ENCODE measurements at places on chromosomes 11 and 22.

- DNase-seq = peak; percentile 35
Observed at GRCh38 chr11:5600374-5600851, 4.0 kb downstream of the TRIM6 start.

DNA sequence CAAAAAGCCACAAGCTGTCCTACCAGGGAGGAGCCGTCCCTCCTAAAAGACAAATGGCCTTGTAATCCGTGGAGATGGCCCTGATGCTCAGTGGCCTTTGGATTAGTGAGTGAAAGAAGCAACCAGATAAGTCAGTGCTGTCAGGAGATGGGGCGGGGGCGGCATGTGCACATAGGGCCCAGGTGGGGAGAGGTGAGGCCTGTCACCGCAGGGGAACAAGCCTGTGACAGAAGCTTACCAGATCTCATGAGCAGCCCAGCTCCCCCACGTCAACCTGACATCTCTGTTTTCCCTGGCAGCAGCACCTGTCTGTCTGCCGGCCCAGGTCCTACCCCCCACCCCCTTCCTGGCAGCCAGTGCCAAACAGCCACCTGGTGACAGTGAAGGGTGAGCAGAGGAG, 162.6 kb downstream of the BUD13 start:
- no peak for DNase-seq

DNA sequence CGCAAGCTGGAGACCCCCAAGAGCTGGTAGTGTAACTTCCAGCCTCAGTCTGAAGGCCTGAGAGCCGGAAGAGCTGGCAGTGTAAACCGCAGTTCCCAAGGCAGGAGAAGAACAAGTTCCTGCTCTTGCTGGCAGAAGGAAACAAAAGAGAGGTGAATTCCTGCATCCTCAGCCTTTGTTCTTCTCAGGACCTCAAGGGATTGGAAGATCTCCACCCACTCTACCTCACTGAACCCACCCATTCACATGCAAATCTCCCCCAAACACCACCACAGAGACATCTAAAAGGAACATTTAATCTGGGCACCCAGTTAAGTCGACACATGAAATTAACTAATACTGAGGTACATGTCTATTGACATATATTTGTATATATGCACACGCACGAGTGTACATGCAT, 1310.3 kb downstream of the TBC1D22A start:
- DNase-seq = no peak

DNA sequence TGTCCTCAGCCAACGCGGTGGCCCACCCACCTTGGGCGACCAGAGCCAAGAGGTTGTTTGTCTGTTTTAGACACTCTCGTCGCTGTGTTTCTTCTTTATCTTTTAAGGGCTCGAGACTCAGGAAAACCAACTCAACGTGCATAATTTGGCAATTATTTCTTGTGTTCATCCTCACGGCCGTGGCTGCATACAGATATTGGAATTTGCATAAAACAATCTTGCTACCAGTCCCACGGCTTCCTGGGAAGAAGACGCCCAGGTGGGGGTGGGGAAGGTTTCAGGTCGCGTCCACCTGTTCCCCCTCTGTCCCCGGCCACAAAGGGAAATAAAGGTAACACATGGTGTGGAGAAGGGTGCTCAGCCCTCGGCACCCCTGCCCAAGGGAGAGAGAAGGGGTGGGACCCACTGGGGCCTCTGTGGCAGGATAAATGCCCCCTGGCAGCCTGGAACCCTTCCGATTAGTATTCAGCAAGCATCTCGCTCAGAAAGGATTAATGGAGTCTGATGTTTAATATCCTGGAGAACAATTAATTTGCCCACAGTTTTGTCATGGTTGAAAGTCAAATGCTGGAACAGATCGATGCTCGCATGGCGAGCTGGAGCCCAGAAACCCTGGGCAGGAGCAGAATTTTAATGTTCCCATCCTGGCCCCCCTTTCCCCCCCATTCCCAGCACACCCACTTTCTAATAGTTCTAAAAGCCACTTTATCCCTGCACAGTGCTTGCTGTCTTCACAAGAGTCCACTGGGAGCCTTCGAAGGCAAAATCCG, 359.7 kb downstream of the MN1 start:
- DNase-seq = no peak

GRCh38 chr11:43786016-43786415, 94.6 kb upstream of the ALKBH3 start:
- DNase-seq = no peak

GRCh38 chr11:86790195-86790725, 10.1 kb upstream of the PRSS23 start:
- no peak for DNase-seq

GRCh38 chr11:72609045-72609444, 65.2 kb downstream of the PDE2A start:
- DNase-seq = no peak

DNA sequence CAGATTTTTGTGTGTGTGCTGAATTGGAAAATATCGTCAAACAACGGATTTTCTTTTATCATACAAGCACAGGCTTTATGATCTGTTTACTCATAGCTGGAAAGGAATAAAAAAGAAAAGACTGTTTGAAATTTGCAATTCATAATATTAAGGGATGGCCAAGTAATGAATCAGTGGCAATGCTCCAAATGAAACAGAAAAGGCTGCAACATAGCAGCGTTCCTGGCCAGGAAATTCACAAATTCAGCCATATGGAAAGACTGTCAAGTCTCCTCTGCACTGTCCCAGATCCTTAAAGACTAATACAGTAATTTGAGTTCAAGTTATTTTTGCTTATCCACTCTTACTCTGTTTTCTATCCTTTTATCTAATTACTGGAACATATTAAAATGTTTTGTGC, 98.2 kb downstream of the MSANTD4 start:
- DNase-seq = no peak

DNA sequence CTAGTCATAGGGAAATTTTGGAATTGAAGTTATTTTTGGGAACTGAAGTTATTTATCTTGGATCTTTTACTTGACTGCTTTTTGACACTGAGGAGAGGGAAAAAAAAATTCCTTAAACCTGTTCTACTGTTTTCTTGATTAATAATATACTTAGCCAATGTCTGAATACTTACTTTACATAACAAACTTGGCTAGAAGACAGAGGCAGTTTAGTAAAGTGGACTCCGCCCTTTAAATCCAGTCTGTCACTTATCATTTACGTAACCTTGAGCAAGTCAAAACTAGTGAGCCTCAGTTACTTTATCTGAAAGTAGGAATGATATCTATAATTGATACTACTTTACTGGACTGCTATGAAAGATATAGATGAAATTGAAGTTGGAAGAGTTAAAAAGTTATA, 19.5 kb downstream of the CTSC start:
- no peak for DNase-seq

DNA sequence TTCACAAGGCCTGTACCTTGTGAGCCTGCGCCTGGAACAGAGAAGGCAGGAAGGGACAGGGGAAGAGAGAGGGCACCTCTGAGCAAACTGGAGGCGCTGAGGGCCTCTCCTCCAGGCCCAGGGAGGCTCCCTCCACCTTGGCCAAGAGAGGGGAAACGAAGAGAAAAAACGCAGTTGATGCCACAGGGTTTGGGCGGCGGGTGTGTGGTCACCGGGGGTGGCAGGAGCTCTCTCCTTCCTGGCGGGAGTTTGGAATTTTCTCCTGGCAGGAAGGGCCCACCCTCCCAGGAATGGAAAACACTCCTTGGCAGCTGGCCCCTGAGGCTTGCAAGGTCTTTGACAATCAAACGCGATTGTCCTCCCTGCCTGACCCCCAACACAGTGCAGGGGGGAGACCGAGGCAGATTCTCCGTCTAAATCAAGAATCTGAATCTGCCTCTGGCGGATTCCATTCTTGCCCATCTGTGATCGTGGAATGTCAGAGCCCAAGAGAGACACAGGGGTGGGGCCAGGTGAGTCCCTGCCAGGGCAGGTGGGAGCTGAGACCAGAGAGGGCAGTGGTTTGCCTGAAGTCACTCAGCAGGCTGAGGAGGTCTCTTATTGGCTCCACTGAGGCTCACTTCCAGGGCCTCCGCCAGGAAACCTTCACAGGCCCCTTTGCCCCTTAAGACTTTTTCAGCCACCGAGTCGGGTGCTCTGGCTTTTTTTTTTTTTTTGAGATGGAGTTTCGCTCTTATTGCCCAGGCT, 21.0 kb downstream of the RPL3 start:
- DNase-seq = no peak

DNA sequence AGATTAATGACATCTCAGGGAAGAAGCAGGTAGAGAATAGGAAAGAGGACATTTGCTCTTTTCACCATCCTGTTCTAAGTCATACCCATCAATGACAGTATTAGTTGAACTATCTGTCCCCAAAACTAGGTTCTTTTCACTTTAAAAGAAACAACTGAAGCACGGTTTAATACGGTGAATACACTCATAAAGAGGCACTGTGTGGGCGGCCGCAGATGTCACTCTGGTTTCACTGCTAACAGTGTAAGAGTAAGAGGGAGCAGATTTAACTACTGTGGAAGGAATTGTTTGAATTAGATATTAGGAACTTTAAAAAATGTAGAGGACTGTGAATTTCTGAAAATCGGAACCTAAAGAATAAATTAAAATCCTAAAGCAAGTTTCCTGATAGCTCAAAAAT, 49.5 kb downstream of the VSIG10L2 start:
- DNase-seq = no peak

DNA sequence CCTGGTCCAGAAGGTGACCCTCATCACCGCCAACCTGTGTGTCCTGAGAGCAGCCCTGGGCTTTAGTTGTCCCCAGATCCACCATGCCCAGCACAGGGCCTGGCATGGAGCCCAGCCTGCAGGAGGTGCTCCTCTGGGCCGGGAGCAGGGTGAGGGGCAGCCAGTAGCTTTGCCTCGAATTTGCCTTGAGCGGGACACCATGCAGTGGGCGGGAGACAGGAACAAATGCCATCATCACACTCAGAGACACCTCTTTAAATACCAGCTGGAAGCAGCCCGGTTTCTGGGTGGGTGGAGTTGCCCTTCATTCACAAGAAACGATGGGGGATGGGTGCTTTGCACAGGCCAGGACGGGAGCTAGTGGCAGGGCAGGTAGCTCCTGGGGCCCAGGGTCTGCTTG, 19.3 kb downstream of the FLRT1 start:
- DNase-seq = no peak

- DNase-seq = no peak
Observed at GRCh38 chr11:84794663-84795443, 832.3 kb downstream of the DLG2 start.

- no peak for DNase-seq
Observed at GRCh38 chr22:31451709-31452571, 37.7 kb downstream of the EIF4ENIF1 start.

- DNase-seq = peak; percentile 62
Observed at GRCh38 chr22:24434471-24435322, 7.3 kb downstream of the ADORA2A start.

DNA sequence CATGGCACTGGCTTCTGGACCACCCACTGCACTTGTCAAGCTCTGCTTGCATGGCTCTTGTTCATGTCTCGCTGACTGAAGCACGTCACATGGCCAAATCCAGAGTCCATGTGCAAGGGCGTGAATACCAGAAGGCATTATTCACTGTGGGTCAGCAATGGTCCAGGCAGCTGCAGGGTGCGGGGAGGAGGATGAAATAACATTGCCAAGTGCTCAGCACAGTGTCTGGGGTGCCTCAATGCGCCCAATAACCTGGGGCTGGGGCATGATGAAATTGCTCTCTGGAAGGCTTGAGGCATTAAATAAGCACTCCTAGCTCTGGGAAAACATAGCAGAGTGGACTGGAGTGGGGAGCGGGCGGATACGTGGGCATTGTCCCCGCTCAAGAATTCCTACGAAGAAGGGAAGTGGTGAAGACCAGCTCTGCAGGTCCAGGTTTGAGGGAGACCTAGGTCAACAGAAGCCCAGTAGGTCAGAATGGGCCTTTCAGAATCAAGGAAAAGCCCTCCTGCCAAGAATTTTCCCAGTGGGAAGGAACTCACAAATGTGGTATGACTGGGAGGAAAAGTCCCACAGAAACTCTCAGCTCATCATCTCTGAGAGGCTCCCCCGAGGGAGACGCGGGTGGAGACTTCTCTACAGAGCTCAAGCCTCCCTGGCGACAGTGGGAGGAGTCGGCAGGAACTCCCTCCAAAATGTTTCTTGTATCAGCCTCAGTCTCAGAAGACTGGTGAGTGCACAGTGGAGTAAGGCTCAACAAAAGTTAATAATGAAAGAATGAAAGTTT, 15.3 kb upstream of the ACCSL start:
- DNase-seq = no peak

- no peak for DNase-seq
Observed at GRCh38 chr22:20024225-20024624, 3.3 kb downstream of the TANGO2 start.

- DNase-seq = no peak
Observed at GRCh38 chr11:120863359-120863758, 160.5 kb upstream of the TBCEL start.

- no peak for DNase-seq
Observed at GRCh38 chr11:72637926-72638325, 36.3 kb downstream of the PDE2A start.

DNA sequence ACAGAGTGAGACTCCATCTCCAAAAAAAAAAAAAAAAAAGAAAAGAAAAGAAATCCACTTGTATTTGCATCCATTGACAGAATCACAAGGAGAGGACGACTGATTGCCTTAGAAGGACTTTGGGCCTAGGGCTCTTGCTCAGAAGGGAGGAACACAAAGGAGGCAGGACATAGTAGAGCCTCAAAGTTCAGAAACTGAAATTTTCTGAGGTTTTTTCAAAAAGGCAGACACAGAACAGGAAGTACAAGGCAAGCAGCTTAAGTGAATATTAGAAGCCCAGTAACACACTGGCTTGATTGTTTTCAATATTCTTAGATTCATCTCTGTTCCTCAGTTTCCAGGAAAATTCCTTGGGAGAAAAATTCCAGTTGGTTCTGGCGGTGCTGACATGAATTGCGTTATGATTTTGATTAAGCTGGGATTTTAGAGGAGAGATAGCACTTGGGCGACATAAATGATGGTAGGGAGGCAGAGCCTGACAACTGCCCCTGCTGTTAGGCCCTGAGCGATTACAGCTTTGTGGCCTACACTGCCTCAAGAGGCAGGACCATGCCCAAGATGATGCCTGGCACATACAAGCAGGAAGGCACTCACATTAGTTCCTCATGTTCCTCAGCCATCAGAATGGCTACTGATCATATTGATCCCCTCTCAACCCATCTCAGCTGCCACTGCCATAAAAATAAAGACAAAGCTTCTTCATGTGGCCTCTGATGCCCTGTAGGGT, 15.3 kb downstream of the CLPB start:
- no peak for DNase-seq

- no peak for DNase-seq
Observed at GRCh38 chr22:31185056-31185455, 25.1 kb downstream of the RNF185 start.

GRCh38 chr11:64202992-64203391, 3.5 kb upstream of the FERMT3 start:
- no peak for DNase-seq

GRCh38 chr11:80629466-80629865, 1188.6 kb upstream of the TENM4 start:
- no peak for DNase-seq

- DNase-seq = no peak
Observed at GRCh38 chr22:23579870-23580575, at the start of gene IGLL1. IGLL1 (minus strand) TSS chr22:23580290; CDS start chr22:23580190, 100 bp downstream.

- DNase-seq = no peak
Observed at GRCh38 chr11:18054511-18055103, 8.5 kb upstream of the TPH1 start.

DNA sequence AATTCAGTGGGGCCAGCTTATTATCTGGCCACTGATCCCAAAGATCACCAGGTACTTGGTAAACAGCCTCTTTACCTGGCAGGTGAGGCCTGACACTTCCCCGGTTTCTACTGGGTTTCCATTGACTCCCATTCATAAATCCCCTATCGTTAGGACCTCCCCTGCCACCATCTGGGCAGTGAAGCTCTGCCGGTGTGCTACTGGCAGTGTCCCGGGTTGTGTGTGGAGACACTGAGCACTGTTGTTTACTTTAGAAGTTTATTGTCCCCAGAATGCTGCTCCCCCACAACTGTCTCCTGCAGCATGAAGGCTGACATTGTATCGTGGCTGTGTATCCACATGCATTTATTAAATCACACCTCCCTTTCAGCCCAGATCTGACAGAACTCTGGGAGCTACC, 142.7 kb downstream of the WNT7B start:
- no peak for DNase-seq
